ENCODE measurements at places on chromosomes 6 and 20.
A peak's percentile ranks its signal among the peaks of the same experiment; 100 is the strongest.

GRCh38 chr20:46219190-46219589, 89.1 kb downstream of the CDH22 start:
- DNase-seq, result no peak

DNA sequence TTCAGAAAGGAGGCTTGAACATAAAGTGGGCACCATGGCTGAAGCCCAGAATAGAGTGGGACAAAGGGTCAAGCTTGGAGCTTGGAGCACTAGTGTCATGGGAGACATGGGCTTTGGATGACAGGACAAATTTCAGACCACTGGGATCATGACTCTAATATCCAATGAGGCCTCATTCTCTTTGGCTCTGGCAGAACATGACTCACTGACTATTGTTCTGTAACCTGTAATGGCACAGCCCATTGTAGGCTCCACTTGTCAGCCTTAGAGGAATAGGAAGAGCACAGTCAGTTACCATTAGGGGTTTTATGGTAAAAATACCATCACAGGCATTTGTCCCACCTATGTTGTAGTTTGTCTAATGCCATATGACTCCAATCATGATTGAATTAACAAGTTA, 34.0 kb upstream of the MMS22L start:
- DNase-seq, result no peak

- DNase-seq, result no peak
These were observed at the start of gene AKAP12 for GRCh38 chr6:151239603-151240035. Gene AKAP12 (plus strand): TSS chr6:151239967. CDS start chr6:151240563, 596 bp downstream.

GRCh38 chr6:108897371-108897770, 49.1 kb downstream of the ARMC2 start:
- DNase-seq, result peak; percentile 48

DNA sequence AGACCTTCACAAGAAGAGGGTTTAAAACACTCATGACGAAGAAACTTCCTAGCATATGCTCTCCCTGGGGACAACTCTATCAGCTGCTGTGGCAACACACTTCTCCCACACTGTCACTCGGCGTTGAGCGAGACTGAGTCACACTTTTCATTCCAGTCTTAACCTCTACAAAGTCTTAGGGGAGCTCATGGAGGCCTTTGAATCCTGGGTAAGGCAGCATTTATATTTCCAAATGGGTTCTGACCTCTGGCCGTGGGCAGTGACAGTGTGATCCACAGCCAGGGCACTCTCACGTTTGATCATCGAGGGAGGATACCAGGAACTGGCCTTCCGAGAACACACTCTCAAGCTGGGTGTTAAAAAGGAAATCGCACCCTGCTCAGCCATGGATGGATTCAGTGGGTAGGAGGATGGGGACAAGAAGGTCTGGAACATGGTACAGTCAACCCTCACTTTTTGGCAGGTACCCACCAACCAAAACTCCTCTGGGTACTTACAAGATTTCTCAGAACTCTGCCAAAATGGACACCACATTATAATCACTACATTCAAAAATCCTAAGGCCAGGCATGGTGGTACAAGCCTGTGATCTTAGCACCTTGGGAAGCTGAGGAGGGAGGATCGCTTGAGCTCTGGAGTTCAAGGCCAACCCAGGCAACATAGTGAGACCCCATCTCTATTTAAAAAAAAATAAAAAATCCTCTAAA, 19.6 kb downstream of the RRBP1 start:
- no peak for DNase-seq

DNA sequence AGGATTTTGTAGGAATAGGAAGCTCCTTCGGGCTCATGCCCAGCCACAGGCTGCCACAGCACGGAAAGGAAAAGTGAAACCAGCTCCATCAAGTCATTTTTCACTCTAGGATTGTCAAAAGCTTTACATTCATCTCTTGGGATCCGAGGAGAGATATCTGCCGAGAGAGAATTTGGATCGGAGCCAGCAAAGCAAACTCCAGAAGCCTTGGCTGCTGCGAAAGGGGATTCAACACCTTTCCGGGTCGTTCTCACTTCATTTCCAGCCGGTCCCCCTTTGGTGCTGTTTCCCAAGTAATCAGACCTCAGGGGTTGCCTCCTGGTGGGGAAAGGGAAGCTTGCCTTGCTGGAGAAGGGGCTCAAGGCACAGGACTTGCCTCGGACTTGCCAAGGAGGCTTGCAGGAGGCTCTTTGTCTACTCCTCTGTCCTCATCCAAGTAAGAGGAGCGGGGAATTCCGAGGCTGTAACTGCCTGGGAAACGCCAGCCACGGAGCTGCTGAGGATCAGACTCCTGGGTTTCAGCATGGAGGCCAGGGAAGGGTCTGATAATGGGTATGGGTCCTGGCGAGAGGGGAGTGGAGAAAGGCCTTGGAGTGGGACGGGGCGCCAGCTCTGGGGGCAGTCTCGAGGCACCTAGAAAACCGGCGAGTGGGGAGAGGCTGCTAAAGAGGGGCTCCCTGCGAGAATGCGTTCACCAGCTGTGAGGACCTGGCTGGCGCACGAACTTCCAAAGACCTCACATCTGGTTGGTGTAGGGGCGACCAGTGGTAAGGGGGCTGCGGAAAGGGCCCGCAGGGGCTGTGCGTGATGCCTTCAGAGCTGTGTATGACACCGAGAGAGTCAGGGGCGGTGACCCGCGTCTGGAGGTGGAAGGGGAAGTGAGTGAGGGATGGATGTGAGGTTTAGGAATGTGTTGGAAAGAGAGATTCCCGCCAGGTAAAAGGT, 702 bp downstream of the ETV7 start:
- DNase-seq, result peak; percentile 12

DNA sequence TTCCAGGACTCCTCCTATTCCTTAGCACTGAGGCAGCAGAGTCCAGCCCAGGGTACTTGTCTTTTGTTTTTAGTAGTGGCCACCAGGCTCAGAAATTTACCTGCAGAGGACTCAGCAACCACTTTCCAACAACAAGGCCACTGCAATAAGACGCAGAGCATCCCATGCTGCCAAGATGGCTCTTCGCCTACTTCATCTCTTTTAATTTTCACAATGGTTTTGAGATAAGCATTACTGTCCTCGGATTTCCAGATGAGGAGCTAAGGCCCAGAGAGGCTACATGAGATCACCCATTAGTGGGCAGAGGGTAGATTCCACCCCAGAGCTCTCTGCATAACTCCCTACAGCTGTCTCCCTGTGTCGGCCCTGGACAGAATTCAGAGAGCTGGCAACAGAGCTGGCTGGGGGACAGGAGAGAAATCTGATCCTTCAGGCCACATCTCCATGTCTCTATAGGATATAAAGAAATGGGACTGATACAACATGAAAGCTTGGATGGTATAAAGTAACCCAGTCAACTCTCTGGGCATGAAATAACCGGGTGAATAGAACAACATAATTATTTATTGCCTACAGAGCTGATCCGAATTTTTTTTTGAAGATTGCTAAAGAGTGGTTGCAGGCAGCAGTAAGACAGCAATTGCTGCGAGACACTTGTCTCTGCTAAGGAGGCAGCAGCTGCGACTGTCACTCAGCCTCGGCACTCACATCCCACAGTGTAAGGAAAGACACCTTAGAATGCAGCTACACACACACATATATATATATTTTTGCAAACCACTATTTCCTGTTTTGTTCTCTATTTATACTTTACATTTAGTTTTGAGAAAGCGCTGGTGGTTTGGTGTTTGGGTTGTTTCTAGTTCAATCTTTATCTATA, 37.2 kb downstream of the SCML4 start:
- DNase-seq, result no peak

- no peak for DNase-seq
These were observed 21.4 kb upstream of the ADRM1 start for GRCh38 chr20:62281161-62281933.

GRCh38 chr6:22025468-22026163, 271.2 kb downstream of the PRL start:
- DNase-seq, result peak; percentile 35

Measured in HFF-Myc (cell line).